CD8-positive, alpha-beta memory T cell (primary cell): ENCODE measurements at places on chromosomes 4 and X. TPM values are rescaled to one million over a fixed set of nuclear protein-coding genes. Genes with fewer than 3 reads are reported as not detected.

DNA sequence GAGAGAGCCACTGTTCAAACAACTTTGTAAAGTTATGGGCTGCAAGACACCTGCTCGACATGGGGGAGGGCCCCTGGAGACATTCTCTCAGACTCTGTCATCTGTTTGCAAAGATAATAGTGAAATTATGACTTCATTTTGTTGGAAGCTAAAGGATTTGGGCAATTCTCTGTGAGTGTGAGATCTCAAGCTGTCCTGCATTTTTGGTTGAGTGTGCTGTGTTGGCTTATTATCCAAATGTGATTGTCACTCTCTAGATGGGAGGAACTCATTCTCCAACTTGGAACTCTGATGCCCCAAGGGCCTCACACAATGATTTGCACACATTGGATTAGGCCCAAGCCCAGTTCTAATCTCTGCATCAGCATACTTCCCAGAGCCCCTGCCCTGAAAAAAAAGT lies 63.7 kb downstream of the STK32B start:
- no peak for DNase-seq

GRCh38 chrX:106963111-106963510 lies 36.9 kb downstream of the MORC4 start:
- no peak for DNase-seq

DNA sequence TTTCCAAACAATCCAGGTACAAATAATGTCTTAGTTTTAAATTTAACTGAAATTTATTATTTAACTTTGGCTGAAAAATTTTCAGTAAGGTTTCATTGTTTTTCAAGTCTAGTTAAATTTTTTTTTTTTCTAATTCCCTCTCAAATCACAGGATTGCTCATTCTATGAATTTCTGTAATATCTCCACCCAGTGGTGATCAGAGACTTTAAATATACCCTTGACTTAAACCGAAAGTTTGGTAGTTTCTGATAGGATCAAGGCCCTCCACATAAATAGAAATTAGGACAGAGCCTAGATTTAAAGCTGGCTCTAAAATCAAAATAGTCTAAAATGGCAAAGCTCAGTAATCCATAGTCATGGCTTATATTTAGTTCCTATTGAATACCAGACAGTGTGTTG lies 175.4 kb downstream of the TBCK start:
- no peak for DNase-seq

GRCh38 chr4:124455671-124456070 lies 256.9 kb downstream of the ANKRD50 start:
- DNase-seq, result no peak

DNA sequence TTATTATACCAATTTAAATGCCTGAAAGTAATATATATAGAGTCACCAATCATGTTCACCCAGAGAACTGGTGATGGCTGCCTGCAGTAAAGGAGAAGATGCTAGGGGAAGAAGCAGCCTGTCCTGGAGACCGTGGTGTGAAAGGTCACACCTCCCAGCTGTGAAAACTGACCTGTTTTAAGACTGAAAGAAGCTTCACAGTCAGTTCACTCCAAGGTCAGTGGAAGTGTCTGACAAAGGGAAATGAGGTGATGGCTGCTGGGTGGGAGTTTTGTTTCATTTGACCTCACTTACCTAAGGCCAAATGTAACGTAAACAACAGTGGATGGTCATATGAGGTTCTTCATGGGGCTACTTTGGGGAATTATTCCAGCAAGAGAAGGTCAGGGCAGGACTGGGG lies 352.1 kb upstream of the GATB start:
- DNase-seq, result no peak

- no peak for DNase-seq
Measured at GRCh38 chr4:61149278-61149677, 50.8 kb upstream of the ADGRL3 start.

- DNase-seq, result no peak
Measured at GRCh38 chr4:134740290-134740689, 538.7 kb upstream of the PABPC4L start.

DNA sequence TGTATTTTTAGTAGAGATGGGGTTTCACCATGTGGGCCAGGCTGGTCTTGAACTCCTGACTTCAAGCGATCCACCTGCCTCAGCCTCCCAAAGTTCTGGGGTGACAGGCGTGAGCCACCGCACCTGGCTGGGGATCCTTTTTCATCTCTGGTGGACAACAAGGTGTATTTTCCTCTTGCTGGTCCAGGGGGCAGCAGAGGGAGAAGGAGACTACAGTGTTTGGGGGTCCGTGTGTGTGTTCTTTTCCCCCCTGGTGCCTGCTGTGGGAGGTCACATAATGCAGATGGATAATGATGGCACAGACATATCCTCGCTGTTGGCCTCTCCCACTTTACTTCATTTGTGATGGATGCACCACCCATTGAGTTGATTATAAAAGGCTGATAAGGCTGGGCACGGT lies 39.0 kb upstream of the CD99 start:
- DNase-seq, result no peak

GRCh38 chr4:108941904-108942430 lies 179.1 kb upstream of the ETNPPL start:
- DNase-seq, result no peak

DNA sequence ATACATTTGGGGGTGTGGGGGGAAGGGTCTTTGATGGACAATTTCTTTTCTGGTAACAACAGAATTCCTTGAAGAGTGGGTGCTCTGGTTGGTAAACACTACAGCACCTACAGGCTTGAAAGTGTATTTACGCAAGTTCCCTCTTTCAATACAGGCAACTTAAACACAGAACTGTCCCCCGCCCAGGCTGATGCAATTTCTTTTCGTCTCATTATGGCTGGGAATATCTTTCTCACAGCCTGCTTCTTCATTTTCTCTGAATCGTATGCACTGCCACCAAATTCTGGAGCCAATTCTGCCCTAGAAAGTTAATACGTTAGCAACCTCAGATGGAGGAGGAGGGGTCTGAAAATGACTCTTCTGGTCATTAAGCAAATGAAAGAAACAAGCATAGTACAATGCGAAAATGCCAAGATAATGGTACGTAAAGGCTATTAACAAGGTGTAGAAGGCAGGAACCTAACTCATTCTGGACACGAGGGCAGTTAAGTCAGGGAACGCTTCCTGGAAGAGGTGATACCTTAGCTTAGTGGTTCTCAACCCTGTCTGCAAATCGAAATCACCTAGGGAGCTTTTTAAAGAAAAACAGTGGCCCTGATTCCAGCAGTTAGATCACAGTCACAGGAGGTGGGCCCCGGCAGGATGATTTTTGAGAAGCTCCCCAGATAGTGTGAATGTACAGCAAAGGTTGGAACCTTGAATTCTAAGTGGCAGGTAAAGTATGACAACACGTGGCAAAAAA lies 1.0 kb downstream of the AGA start:
- DNase-seq, result peak; percentile 4

DNA sequence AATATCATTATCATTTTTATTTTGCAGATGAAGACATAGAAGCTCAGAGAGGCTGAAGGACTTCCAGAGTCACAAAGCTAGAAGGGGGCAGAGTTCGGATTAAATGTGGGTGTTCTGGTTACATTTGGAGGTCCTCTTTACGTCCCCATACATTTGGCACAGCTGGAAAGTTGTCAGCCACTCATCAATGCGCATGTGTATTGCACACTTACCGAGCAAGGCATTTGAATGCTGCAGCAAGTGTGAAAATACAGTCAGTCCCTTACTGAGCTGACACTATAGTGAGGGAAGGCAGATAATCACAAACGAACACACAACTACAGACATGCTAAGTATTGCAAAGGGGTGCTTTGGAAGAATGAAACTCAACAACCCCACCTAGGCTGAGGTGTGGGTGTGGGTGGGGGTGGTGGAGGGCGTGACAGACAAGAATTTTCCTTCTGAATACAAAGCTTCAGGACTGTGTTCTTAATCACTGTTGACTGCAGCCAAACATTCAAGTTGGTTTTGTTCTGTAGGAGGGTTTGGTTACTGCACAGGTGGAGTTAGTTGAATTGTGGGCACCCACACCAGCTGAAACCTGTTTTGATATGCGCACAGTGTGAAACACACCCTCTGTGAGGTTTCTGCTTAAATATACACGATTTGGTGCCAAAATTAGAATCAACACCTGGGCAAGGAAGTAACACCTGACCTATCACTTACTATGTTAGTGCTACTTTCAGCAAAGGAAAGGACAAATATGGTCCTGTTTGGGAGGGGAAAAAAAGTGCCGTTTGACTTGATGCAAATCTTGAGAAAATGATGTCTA lies 72.4 kb downstream of the COQ2 start:
- DNase-seq, result peak; percentile 58

- no peak for DNase-seq
Measured at GRCh38 chrX:11435568-11435967, 142.4 kb downstream of the AMELX start.

GRCh38 chr4:52052475-52052780 lies 1.3 kb downstream of the SPATA18 start:
- DNase-seq, result no peak

DNA sequence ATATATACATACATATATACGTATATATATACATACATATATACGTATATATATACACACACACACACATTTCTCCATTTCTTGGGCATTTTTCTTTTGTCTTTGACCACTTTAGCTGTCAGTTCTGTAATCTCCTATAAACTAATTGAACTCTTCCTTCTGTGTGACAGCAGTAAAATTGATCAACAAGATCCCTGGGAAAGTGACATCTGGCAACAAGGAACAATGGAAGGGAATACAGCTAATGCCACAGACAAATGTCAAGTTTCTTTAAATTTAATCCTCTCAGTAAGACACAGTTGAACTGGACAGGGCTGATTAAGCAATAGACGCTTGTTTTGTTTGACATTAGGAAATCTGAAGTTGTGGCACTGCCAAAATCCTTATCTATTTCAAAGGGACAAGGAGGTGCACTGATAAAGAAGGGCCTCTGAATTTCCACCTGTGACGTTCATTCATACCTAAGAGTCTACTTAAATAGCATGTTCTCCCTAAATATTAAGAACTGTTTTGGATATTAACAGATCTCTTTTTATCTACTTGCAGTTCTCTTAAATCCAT lies 126.9 kb downstream of the RNF150 start:
- no peak for DNase-seq

DNA sequence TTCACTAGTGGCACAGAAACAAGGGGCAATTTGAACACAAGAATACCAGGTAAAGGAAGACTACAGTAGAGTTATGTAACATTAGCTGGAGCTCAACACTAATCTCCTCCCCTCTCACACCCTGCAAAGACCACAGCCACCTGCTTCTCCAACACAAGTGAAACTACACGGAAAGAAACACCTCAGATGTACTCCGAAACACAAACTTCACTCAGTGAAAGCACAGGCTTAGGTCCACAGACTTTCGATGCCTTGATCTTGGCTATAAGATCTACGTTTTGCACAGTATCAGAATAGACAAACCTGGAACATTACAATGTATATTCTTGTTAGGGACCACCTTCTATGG lies 7.6 kb downstream of the ACSL1 start:
- DNase-seq, result no peak

DNA sequence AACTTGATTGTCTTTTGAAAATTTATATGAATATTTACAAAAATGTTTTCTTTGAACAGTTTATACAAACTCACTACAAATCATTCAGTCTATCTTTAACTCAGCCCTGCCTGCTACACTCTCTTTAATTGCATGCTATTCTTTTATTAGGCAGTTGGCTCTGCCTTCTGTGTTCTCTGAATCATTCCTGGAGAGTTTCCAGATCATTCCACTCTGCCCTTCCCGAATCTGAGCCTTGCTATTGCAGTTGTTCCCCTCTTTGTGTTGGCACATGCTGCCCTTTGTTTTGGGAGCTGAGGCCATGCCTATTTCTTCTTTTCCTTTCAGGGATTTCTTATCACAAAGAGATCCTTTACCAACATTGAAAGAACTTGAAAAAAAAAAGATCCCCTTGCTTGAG lies 8.7 kb upstream of the TECRL start:
- DNase-seq, result no peak

- DNase-seq, result no peak
Measured at GRCh38 chr4:75715105-75715799, 9.1 kb upstream of the USO1 start.

- DNase-seq, result no peak
Measured at GRCh38 chrX:135543172-135543571, 22.7 kb downstream of the INTS6L start.

GRCh38 chr4:110245577-110245976 lies 47.2 kb upstream of the ELOVL6 start:
- DNase-seq, result no peak

GRCh38 chrX:30657196-30658161 lies 4.3 kb downstream of the GK start:
- no peak for DNase-seq

- no peak for DNase-seq
Measured at GRCh38 chrX:42624524-42624923, 153.4 kb downstream of the PPP1R2C start.

- no peak for DNase-seq
Measured at GRCh38 chrX:137118536-137118935, 84.7 kb upstream of the GPR101 start.

DNA sequence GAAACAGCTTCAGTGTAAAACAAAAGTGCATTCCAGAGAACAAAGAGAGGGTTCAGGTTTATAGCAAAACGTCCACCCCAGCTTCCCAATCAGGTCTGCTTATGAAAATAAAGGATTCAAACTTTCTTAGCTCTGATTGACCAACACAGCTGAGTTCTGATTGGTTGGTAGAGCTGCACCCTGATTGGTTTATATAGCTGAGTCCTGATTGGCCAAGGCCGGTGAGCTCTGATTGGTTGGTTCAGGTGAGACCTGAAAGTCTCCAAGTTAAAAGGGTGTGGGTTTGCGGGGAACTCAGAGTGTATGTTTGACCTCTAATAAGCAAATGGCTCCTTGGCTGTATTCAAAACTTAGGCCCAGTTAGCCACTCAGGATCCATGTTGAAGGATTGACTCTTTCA lies 20.9 kb downstream of the CLRN2 start:
- DNase-seq, result no peak

GRCh38 chr4:115323106-115323707 lies 209.8 kb upstream of the NDST4 start:
- no peak for DNase-seq

GRCh38 chr4:10925996-10926395 lies 241.4 kb upstream of the CLNK start:
- no peak for DNase-seq

GRCh38 chrX:118521435-118521834 lies 25.8 kb downstream of the DOCK11 start:
- no peak for DNase-seq

DNA sequence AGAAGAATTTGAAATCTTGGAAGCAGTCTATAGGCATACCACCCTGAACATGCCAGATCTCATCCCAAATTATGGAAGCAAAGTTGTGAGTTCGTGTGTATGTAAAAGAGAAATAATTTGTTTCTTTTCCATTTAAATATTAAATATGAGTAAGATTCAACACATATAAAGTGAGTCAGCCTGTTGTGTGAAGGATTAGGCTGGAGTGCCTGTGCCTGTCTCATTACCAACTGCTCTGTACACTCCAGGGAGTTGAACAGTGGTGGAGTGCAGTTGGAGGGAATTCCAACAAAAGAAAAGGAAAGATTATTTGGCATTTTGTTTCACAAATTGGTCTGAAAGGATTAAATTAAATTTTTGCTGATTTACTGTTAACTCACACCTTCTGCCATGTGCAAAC lies 435.6 kb downstream of the FAT4 start:
- no peak for DNase-seq

GRCh38 chr4:8732092-8732491 lies 139.5 kb downstream of the CPZ start:
- no peak for DNase-seq

DCAF12L2 gene
- not detected for total RNA-seq

ZNF157 gene
- 0.79 TPM for total RNA-seq

CDS1 gene
- 0.44 TPM for total RNA-seq

HSFX3 gene
- total RNA-seq, result not detected

SYTL5 gene
- not detected for total RNA-seq

ARR3 gene
- not detected for total RNA-seq

ASMT gene
- 2.1 TPM for total RNA-seq

TBL1X gene
- 25.0 TPM for total RNA-seq

PAGE2 gene
- total RNA-seq, result not detected

CXCL13 gene
- 2.3 TPM for total RNA-seq

GRID2 gene
- not detected for total RNA-seq

CUL4B gene
- total RNA-seq, result 28.9 TPM
